Amniotic stem cell (primary cell): ENCODE measurements at places on chromosomes 2 and 18.

- no peak for DNase-seq
Measured at GRCh38 chr2:178860551-178860950, 53.3 kb upstream of the TTN start.

GRCh38 chr2:238169708-238170251 lies 11.0 kb downstream of the ERFE start:
- peak; percentile 85 for DNase-seq

- no peak for DNase-seq
Measured at GRCh38 chr2:8363161-8363560, 318.7 kb upstream of the ID2 start.

GRCh38 chr2:46177461-46178089 lies 119.6 kb upstream of the EPAS1 start:
- no peak for DNase-seq

GRCh38 chr2:111166115-111166514 lies 45.4 kb downstream of the BCL2L11 start:
- no peak for DNase-seq

GRCh38 chr2:128557069-128557468 lies 238.4 kb upstream of the HS6ST1 start:
- DNase-seq: no peak

DNA sequence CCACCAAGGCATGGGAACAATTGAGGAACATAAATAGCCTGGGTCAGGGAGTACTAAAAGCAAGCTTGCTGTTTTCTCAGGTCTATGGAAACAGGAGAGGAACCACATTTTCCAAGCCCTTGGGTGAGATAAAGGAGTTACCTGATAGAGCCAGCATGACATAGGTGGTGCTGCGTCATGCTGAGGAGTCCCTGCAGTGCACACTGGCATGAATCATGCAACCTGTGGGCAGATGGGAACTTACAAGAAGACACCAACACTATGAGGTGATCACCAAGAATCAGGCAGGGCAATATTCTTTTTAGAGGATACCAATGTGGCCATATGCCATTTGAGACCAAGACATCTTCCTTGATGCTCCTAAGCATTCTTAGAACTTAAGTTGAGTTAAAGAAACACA lies 531.8 kb downstream of the ZEB2 start:
- DNase-seq: no peak

GRCh38 chr2:101883860-101884259 lies 107.9 kb upstream of the IL1R2 start:
- peak; percentile 51 for DNase-seq

GRCh38 chr2:7510353-7510752 lies 593.1 kb downstream of the RNF144A start:
- DNase-seq: no peak
